ENCODE measurements at places on chromosomes 4 and X. TPM values are rescaled to one million over a fixed set of nuclear protein-coding genes. Genes with fewer than 3 reads are reported as not detected.

The CT55 gene
- total RNA-seq = not detected

The VBP1 gene
- 69.4 TPM for total RNA-seq

The HPGD gene
- not detected for total RNA-seq

The MAGEA10 gene
- total RNA-seq = not detected

The DMP1 gene
- total RNA-seq = not detected

The UCP1 gene
- not detected for total RNA-seq

The SPANXA1 gene
- total RNA-seq = not detected

The CXXC4 gene
- 0.14 TPM for total RNA-seq

The SULT1E1 gene
- not detected for total RNA-seq

The MAN2B2 gene
- total RNA-seq = 36.1 TPM

The DMRTC1 gene
- total RNA-seq = not detected

The HGFAC gene
- total RNA-seq = not detected

The ARHGAP36 gene
- total RNA-seq = not detected

The NOA1 gene
- 27.6 TPM for total RNA-seq

Measured in placental pericyte (primary cell).